NCI-H82 (cell line): ENCODE measurements at places on chromosomes 2 and 18.

DNA sequence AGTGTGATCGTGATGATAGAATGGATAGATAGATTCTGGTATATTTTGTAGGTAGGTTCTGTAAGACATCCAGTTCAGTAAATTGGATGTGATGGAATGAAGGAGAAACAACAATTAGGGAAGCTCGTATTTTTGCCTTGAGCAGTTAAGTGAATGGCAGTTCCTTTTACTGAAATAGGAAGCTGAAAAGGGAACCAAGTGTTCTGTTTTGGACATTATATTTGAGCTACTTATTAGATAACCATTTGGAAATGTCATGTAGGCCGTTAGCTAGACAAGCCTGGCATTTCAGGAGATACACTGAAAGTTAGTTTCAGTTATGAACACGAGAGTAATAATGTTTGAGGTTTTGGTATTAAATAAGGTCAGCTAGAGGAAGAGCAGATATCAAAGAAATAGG lies 41.5 kb downstream of the MARCHF7 start:
- no peak for DNase-seq

- DNase-seq = no peak
Observed at GRCh38 chr2:66897181-66897580, 462.3 kb downstream of the MEIS1 start.

DNA sequence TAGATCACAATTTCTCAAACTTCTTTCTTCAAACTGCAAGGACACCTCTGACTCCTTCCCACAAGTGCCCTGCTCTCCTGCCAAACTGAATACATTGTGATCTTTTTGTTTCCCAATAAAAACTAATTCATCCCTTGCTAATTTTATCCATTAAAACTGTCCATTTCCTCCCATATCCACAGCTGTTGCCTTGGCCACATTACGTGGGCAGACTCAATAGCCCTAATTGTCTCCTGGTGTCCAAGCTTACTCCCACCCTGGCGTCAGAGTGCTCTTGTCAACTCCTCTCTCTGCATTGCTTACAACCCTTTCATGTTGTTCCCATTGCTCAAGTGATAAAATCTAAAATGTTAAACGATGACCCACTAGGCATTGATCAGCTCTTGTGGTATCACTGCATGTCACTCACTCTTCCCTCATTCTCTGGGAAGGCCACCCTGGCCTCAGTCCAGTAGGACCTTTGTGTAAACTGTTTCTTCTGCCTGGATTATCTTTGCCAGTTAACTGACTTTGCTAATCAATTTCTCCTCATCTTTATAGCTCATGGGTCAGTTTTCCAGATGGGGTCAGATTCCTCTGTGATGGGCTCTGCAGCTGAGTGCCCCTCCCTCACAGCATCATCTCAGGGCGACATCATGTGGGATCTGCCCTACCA lies 525.0 kb downstream of the SLC4A3 start:
- no peak for DNase-seq

- no peak for DNase-seq
Observed at GRCh38 chr2:14828968-14829367, 196.5 kb downstream of the LRATD1 start.

GRCh38 chr2:3272761-3273160 lies 104.9 kb downstream of the EIPR1 start:
- DNase-seq = no peak

DNA sequence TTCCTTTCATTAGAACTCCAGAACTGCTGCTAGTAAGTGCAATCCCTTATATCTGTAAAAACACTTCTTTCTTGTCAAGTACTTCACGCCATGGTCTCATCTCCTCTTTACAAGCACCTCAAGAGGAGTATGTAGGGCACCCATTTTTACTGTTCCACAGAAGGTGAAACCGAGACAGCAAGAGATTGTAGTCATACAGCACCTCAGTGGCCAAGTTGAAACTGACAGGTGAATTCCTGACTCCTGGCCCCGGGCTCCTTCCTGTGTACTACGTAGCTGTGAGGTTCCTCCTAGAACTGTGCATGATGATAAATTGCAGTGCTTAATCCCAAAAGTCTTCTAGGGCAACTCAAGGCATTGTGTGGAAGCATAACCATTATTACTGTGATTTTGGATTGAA lies 131.5 kb upstream of the MEIS1 start:
- DNase-seq = no peak

GRCh38 chr2:190467575-190468083 lies 59.5 kb downstream of the MFSD6 start:
- peak; percentile 26 for DNase-seq

DNA sequence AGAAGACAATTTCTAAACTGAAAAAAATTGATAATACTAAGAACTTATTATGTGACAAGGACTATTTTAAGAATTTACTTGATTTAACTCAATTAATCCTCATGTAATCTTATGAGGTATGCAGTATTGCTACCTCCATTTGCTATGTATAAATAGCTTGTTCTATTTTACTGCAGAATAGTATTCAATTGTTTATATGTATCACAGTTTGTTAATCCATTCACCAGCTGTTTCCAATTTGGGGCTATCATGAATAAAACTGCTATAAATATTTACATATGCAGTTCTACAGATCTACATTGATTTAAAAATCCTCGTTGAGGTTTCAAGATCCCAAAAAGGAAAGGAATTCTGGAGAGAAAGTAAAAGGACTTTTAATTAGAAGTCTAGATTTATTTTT lies 54.8 kb upstream of the DOCK10 start:
- DNase-seq = no peak

DNA sequence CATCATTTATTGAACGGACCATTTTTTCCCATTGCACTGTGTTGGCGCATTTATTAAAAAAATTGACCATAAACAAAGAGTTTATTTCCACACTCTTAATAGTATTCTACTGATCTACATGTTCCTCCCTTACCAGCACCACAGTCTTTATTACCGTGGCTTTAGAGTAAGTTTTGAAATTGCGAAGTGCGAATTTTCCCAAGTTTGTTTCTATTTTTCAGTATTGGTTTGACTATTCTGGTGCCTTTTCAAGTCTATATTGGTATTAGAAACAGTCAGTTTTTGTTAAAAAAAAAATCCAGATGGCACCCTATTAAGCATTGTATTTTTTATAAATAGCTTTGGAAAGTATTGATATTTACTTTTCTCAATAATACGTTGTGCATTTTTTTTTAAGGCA lies 795.1 kb upstream of the HS6ST1 start:
- DNase-seq = no peak

GRCh38 chr2:42492691-42493467 lies 903 bp downstream of the KCNG3 start:
- peak; percentile 73 for DNase-seq

DNA sequence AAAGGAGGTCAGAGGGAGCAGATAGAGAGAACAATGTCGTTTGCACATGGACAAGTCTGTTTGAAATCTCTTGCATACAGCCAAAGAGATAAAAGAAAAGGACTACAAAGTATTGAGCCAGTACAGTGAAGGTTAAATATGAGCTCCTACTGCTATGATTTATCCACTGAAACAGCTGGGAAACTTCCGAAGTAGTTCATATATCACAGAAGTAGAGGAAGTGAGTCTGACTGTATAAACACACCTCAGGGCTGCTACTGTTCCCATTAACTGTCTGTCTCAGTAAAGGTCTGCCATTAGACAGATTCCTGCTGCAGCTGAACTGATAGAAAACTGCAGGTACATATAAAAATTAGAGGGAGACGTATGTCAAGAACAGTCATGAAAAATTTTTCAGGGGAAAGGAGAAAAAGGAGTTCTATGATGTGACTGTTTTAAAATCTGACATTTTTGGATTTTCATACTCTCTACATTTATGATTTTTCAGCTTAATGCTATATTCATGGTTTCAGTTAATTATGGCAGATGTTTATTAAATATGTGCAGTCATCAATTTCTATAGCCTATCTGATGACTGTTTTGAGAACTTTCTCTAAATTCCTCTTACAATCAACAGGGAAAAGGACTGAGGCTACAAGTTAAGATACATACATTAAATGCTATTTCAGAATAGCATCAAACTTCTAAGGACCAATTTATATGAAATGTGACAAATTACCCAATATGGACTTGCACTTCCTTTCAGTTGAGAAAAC lies 364.7 kb downstream of the ERBB4 start:
- DNase-seq = no peak

- peak; percentile 10 for DNase-seq
Observed at GRCh38 chr2:116680256-116680936, 1134.1 kb upstream of the DDX18 start.

DNA sequence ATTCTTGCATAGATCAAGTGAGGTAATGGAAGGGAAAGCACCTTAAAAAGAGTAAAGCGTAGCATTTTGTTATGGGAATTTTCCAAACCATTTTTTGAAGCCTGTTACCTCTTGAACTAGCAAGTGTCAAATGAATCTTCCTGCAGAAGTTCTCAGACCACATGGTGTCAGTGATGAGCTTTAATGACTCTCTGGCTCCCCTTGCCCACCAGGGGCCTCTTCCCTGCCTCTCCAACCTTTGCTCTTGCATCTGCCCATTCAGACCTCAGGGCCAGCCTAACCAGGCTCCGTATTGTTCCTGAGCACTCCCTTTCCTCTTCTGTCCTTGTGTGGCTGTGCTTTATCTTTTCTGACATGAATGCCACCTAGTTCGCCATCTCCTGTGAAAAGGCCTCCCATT lies 155.9 kb downstream of the DIS3L2 start:
- peak; percentile 52 for DNase-seq

- no peak for DNase-seq
Observed at GRCh38 chr18:74459889-74460288, 2.8 kb upstream of the DIPK1C start.

DNA sequence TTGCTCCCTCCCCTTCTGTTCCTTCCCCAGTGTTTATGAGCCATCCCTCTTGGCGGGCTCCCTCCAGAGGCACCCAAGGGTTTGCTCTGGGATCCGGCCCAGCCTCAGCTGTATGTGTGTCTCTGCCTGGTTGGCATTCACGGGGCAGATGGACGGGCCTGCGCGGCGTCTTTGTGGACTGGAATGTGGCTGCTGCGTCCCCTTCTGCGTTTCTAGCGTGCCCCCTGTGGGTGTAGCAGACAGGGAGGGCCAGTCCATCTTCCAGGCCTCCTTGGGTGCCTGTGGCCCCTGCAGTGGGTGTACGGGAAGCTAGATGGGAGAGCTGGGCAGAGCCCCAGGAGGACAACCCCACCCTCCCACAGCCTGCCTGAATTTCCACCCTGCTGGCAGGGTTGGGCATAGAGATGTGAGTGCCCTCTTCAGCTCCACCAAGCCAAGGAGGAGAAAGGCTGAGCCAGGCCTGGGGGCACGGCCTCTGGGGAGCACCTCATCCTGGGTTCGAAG lies 15.7 kb downstream of the GPC1 start:
- no peak for DNase-seq

DNA sequence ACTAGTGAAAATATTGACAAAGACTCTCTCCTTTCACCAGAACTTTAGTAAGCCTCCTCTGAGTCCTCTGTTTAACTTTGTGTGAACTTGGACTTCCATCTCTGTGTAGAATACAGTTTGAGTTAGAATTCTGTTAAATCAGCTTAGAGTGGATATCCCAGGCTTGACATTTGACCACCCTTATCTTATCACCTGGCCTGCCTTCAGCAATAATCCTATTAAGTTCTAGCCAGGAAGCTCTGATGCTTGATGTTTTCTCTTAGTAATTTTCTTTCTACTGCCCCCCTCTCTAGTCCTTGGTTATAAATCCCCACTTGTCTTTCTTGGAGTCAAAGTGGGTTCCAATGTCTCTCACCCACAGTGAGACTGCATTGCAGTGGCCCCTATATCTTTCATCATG lies 702.7 kb upstream of the GCFC2 start:
- DNase-seq = peak; percentile 72
